Cortex of kidney (tissue), 1 donor: ENCODE measurements at places on chromosomes 3 and 15.

GRCh38 chr3:152508705-152509104, 240.0 kb downstream of the MBNL1 start:
- DNase-seq: no peak

GRCh38 chr3:66405701-66406091, 95.1 kb downstream of the LRIG1 start:
- DNase-seq: no peak

- DNase-seq: no peak
Observed at GRCh38 chr15:62883938-62884479, 158.5 kb upstream of the TPM1 start.

DNA sequence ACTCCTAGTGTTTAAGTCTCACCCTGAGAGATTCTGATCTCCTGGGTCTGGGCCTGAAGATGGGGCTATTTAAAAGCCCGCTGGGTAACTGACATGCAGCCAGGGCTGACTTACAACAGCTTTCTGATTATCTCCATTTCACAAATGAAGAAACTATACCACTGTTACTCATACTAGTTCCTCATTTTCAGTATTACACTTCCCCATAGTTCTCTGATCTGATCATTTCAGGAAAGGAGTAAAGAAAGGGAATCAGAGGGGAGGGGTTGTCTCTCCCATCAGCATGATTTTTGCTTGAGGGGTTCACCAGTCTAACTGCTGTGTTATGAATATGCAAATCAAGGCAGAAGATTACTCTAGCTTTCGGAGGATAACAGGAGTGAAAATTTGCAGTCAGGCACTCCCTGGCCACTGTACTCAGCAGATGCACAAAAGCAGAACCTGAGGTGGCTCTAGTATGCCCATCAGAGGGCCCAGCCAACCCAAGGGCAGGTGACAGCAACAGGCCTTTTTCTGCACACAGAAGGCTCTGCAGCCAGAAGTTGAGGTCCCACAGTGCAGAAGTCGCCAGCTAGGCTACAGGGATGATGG, 59.4 kb downstream of the DAPK2 start:
- DNase-seq: no peak

DNA sequence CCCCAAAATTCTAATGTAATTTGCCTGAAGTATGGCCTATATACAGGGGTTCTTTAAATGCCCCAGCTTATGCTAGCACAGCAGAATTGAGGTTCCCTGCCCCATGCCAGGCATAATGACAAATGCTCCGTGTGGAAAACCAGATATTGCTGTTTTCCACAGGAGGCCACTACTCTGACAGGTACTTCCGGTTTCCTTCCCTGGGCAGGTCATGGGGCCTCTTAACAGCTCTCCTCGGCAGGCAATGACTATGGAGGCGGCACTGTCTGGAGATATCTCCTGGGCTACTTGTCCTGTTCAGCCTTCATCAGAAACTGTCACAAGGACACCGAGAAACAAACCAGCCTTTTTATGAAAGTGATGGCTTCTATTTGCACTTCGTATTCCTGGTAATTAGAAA, 54.8 kb downstream of the SLC7A14 start:
- no peak for DNase-seq

DNA sequence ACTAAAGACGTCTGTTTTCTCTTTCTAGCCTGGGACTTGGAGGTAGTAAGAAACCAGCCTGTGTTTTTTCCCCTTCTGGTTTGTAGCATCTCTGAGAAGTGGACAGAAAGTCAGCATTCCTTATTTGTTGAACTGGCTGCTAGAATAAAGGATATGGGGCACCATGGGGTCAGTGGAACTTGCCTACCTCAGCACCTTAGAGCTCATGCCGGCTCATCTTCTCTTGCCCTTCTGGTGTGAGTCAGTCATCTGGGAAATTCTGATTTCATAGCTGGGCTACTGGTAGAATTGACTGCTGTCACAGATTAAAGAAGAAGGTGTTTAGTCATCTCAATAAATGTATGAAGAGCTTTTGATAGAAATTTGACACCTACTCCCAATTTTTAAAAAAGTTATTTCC, 202.7 kb upstream of the TOPAZ1 start:
- DNase-seq: no peak

- no peak for DNase-seq
Observed at GRCh38 chr3:167716920-167717319, 17.8 kb downstream of the PDCD10 start.

DNA sequence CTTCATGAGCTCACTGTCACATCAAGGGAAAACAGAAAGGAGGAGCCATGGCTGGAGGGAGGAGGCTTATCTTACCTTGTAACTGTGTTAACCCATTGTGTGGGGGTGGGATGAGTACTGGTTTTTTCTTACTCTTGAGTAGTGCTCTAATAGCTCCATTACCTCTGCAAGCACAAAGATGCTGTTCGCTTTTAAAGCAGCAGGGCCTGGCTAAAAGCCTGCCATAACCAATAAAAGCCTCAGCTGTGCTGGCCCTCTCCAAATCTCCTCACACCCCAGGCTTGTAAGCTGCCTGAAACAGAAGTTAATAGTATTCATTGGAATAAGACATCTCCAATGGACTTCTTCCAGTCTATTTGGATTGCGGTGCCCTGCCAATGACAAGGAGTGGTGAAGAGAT, 544.1 kb downstream of the TUSC7 start:
- DNase-seq: no peak

DNA sequence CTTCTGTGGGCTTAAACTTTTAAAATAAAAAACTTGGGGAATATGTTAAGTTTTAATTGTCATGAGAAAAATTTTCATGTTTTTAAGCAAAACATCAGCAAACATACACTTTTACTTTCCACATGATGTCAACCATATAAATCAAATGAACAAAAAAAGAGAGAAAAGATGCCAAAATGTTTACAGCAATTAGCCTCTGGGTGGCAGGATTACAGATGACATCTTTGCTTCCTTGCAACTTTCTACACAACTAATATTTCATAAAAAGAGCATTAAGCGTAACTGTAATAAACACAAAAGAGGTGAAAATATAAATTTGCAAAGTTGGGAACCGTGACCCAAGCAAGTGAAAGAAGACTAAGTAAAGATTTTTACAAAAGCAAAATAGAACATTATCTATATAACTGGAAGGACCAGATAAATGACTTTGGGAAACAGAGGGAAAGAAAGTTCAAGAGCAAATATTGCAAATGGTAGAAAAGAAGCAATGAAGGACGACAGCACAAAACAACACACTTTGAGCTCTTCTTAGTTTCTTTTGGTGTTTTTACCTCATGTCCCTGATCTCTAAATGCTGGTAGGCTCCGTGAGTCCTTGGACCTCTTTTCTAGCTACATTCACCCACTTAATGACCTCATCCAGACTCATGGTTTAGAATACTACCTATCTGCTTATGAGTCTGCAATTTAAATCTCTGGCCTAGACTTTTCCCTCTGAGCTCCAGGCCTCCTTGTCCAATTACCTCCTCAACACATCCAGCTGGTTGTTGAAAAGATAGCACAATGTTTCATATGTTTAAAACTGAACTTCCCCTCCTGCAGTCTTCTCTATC, 9.4 kb downstream of the TP53BP1 start:
- DNase-seq: no peak

GRCh38 chr3:149509526-149509925, 35.0 kb downstream of the TM4SF4 start:
- no peak for DNase-seq

GRCh38 chr3:76065964-76066363, 280.6 kb upstream of the ZNF717 start:
- DNase-seq: no peak

- DNase-seq: no peak
Observed at GRCh38 chr3:103127737-103128136, 692.9 kb downstream of the ZPLD1 start.

- no peak for DNase-seq
Observed at GRCh38 chr3:170507063-170507462, 78.8 kb downstream of the SLC7A14 start.

GRCh38 chr3:49271047-49271446, 6.0 kb downstream of the C3orf62 start:
- no peak for DNase-seq

DNA sequence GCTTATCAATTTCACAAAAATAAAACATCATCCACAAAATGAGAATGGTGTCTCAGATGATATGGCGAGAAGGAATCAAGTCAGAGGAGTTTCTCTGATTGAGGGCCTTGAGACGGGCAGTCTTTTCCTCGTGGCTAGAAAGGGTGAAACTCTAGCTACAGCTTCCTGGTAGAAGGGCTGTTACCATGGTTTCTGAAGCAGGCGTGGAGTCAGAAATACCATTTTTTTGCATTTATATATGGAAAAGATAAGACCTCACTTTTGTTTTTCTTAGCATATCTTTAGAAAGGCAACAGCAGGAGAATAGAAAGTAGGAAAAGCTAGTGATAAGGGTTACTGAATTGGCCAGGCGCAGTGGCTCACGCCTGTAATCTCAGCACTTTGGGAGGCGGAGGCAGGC, 17.3 kb upstream of the SAMD7 start:
- DNase-seq: no peak

GRCh38 chr15:45812200-45812599, 177.4 kb downstream of the SQOR start:
- no peak for DNase-seq

- no peak for DNase-seq
Observed at GRCh38 chr15:61935493-61935892, 124.8 kb downstream of the VPS13C start.

DNA sequence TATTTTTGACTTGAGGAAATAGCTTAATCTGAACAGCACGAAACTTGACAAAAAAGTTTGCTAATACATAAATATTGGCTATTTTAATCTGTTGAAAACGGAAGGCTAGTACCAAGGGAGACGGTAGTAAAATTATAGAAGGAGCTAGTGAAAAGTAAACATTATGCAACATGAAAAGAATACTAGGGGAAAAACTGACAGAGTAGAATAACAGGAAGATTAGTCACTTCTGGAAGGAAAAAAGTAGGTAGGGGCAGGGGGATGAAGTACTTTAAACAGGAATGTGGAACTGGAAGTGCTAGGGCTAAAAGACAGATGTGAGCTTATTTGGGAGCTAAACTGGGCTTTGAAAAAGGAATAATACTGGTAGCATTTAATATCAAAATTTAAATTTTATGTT, 60.1 kb downstream of the MBNL1 start:
- DNase-seq: no peak

- no peak for DNase-seq
Observed at GRCh38 chr3:12463686-12464085, 20.6 kb upstream of the TSEN2 start.

DNA sequence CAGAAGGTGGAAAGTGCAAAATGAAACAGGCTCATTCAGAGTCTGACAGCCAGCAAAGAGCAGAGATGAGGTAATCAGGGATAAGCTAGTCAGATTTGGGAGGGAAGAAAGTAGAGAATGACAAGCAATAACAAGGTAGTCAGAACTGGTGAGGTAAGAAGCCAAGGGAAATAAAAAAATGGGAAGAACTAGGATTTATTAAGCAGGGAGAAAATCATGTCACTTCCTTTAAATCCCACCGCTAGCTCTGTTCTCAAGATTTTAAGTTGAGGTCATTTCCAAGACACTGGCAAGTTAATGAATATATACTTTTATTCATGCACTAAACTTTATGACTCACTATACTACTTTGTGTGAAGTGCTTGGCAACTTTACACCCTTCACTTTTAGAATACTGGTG, 1106.8 kb downstream of the IGSF11 start:
- no peak for DNase-seq

DNA sequence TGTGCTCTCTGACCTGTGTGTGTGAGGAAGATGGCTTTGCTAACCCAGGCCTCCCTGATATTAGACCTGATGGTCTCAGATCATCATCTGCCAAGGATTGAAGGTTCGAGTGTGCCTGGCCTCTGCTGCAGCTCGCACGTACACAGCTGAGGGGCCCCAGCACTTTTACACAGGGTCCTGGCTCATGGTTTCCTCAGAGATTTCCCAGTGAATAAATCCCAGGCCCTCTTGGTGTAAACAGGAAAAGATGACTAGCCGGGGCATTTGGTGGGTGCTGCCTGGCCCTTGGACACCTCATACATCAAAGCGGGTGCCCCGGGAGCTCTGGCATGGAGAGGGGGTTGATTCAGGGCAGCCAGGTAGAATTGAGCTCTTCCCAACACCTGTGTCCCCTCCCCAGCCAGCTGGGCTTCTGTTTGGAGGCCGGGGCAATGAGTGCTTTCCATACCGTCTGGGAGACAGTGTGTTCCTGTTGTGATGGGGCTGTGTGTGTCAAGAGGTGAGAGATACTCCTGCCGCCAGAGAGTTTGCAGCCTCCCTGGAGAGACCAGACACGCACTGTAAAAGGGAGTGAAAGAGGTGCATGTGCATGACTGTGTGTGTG, 72.5 kb upstream of the TLE3 start:
- no peak for DNase-seq

- no peak for DNase-seq
Observed at GRCh38 chr3:66411961-66412887, 88.6 kb downstream of the LRIG1 start.

DNA sequence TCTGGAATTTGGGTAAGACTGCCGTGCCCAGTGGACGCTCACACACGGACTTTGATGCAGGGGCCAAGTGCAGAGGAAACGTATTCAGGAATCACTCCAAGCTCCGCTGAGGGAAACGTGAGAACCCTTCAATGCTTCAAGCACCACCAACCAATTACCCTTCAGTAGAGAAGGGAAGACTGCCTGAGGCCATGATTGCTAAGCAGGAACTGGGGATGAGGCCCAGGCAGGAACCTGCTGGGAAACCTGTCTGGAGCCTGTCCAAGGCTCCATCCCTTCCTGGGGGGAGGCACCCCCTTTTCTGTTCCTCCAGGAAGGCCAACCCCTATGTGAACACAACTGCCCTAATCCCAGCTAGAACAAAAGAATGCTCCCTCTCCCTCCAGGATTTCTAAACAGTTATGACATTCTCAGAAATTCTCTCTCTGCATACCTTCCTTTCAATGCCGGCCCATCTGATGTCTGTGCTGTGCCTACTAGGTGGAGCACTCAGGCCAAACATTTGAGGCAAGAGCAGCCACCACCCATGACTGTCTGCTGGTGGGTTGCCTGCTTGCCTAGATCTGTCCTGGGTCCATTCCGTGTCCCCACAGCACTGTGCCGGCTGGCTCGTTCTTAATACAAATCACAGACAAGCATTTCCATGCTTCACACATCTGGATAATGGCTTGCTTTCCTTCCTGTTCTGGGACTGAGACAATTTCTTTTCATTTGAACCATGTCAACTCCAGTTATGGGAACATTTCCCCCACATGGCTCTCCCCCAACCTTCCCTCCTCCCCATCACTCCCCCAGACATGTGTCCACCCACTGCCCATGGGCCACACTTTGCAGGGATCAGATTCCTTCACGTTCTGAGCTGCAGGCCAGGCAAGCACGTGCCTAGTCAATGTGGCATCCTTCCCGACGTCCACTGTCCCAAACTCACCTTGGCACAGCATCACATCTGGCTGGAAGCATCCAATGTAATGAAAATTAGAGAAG, 149.4 kb downstream of the ADAMTS17 start:
- DNase-seq: no peak

DNA sequence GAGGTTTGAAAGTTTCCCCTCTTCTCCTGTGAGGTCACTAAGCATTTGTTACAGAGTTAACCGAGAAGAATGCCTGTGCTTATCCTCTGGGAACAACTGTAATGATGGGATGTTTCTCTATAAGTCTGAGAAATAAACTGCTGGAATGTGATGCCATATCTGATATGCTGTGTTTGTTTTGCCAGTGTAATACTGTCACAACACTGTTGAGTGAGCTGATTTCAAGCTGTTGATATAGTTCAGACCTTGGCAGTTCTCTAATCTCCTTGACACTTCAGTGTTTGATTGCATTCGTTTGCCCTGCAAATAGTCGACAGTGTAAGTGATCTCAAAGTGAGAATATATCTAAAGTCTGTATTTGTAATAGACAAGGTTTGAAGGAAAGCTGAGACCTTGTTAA, 73.3 kb downstream of the PTPRG start:
- no peak for DNase-seq

- DNase-seq: no peak
Observed at GRCh38 chr15:26635105-26635504, 137.8 kb downstream of the GABRB3 start.

- no peak for DNase-seq
Observed at GRCh38 chr3:48832684-48833083, 15.0 kb downstream of the PRKAR2A start.
